ENCODE measurements at places on chromosomes 2 and 18. TPM values are rescaled to one million over a fixed set of nuclear protein-coding genes. Genes with fewer than 3 reads are reported as not detected.

TUBA4B gene
- not detected for total RNA-seq

- no peak overlapping the region for H3K4me3 ChIP-seq
- peaks cover 21% of the 10 kb centered on the region for H3K4me1 ChIP-seq
- H3K36me3 ChIP-seq, result no peaks in the 10 kb centered on the region
- peak overlapping the region; percentile 47 for H3K27ac ChIP-seq
- no peak for DNase-seq
Measured at GRCh38 chr2:174632841-174633622, 35.4 kb upstream of the WIPF1 start.

DNA sequence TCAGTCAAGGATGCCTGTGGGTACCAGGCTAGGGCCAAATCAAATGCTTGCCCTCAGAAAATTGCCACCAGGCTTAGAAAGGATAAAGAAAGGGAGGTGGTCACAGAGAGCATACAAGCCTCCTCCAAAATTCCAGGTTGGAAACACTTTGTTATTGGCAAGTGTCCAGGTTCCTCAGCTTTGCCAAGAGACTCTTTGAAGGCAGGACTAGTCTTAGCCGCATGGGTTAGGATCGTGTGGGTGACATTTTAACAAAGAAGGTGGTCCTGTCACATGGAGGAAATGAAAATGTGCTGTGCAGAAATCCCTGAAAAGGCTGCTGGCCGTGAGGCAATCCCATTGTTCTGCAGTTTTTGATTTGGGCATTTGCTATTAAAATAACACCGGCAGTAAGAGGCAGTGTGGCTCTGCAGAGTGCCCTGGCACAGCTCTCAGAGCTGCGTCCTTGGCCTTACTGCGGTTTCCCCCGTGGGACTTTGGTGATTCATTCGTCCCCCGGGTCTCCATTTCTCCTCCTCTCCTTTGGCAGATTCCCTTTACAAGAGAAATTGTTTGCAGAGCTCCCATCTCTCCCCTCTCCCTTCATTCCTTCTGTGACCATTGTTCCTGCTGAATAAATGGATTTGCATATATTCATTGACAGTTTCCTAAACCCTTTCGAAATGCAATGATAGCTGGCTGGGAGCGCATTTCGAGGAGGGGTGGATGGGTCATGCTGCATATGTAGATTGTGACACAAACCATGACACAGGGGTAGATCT is 187.3 kb downstream of the VAPA start:
- no peaks in the 10 kb centered on the region for H3K36me3 ChIP-seq
- H3K4me3 ChIP-seq, result no peak overlapping the region
- no peak overlapping the region for H3K27ac ChIP-seq
- no peaks in the 10 kb centered on the region for H3K27me3 ChIP-seq
- DNase-seq, result peak; percentile 14

GRCh38 chr2:53259395-53260009 is 508.1 kb upstream of the CHAC2 start:
- no peaks in the 10 kb centered on the region for H3K36me3 ChIP-seq
- H3K4me1 ChIP-seq, result no peaks in the 10 kb centered on the region
- H3K27ac ChIP-seq, result no peak overlapping the region

Measured in thyroid gland (tissue), 4 donors.